ENCODE measurements at places on chromosomes 2 and 18.

- DNase-seq: no peak
Measured at GRCh38 chr2:157363612-157364101, 38.0 kb upstream of the ERMN start.

DNA sequence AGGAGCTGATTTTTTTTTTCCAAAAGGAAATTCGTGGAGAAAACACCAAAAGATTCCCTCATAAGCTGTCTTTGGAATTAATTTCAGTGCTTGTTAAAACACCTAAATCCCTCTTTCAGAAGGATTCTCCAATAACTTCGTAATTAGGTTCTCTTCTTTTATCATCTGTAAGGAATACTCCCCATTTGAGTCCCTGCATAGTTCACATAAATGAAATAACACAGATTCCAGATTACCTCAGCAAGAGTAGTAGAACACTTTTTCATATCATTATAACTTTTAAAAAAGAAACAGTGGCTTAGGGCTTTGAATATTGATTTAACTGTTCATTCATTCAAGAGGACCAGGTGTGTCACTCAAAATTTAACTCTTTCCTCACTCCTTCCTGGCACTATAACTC lies 55.5 kb downstream of the ARHGAP28 start:
- DNase-seq: no peak

DNA sequence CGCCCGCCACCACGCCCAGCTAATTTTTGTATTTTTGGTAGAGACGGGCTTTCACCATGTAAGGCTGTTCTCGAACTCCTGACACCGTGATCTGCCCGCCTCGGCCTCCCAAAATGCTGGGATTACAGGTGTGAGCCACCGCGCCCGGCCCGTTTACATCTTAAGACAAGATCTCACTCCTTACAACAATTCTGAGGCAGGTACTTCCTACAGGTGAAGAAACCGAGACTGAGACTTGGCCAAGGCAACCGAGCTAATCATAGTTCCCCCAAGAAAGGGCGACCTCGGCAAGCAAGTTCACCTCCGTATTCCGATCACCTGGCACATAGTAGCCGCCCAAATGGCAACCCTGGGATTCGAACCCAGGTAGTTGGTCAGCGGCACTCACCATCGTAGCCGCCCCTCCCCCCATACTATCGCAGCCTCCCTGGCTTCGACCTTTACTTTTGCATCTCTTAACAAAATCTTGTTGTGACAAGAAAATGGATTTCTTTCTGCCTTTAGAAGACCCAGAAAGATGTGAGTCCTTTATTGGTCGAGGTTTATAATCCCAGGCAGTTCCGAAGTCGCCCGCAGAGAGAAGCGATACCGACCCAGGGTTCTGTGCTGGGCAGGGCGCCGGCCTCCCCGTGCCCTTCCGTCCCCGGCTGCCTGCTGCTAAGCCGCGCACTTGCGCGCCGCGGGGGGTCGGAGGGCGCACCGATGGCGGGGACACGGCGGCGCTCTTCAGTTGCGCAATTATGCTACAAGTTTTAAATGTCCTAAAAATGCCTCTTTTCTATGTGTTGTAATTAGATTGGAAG lies 1.1 kb upstream of the FZD5 start:
- peak; percentile 15 for DNase-seq

DNA sequence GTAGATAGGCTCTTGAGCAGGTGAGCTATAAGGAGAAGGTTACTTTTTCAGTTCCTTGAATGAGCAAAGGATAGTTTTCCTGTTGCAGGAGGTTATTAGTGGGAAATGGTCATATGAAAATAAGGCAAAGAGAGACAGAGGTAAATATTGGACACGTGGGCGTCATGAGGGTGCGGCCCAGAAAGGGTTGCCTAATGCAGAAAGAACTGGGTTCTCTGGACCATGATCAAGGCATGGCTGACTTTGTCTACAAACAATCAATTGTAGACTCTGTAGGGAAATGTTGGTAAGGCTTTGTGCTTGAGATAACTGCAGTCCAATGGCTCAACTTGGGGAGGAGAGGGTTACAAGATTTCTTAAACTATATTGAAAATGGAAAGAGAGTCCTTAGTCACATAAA lies 585.8 kb downstream of the BCL11A start:
- no peak for DNase-seq

- DNase-seq: no peak
Measured at GRCh38 chr2:47592381-47592780, 189.4 kb downstream of the MSH2 start.
